T-helper 17 cell (primary cell): ENCODE measurements at places on chromosomes 4 and X.

DNA sequence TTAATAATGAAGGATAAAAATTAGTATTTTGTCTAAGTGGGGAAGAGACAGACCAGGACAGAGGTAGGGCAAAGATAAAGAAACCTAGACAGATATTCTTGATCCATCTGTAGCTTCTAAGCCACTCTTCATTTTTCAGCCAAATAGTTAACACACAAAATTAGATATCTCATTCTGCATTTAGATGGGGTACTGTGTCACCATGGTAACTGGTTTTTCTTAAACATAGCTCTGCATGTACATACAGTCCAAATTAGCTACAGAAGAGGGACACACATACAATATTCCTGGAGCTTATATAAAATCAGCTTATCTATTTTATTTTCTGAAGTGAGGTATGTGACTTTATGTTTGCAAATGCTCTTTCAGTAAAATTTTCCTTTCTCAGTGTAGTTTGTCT is 393.7 kb downstream of the PPP3CA start:
- no peak for DNase-seq

- no peak for DNase-seq
Observed at GRCh38 chr4:5854929-5855328, 38.0 kb downstream of the CRMP1 start.

DNA sequence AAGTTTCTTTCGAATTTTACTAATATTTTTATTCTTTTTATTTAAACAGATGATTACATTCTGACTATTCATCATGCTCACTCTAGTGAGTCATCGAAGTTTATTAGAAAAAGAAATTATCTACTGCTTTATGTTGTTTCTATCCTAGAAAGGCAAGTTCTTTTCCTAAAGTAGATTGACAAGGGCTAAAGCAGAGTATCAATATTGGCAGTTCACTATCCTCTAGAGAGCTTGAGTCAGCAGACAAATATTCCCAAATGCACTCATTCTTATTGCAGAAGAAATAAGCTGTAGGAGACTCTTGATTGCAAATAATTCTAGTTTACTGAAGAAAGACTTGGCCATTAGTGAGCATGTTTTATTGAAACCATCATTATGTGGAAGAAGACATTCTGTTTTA is 911.8 kb downstream of the CENPC start:
- DNase-seq, result no peak

- no peak for DNase-seq
Observed at GRCh38 chr4:111228396-111228795, 605.5 kb upstream of the PITX2 start.

DNA sequence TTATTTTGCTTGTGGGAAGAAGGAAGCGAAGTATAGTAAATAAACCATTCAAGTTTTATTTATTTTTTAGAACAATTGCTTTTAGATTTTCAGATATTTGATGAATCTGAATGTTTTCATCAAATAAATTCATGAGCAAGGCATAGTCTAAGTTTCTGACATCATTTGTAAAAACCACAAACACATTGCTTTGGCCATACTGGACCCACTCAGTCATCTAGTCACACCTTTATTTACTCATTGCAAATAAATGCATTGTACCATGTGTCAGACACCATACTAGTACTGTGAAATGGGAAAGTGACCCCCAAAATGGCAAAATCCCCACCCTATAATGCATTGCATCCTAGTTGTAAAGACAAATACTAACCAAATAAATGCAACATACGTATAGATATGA is 449.1 kb upstream of the SMIM31 start:
- no peak for DNase-seq

- DNase-seq, result no peak
Observed at GRCh38 chrX:37383313-37383712, 34.1 kb downstream of the PRRG1 start.

GRCh38 chr4:14908635-14909034 is 93.6 kb upstream of the CPEB2 start:
- DNase-seq, result no peak

GRCh38 chr4:13548059-13548983 is 4.0 kb upstream of the NKX3-2 start:
- no peak for DNase-seq

GRCh38 chr4:20253283-20253734 is 1.6 kb downstream of the SLIT2 start:
- no peak for DNase-seq

- no peak for DNase-seq
Observed at GRCh38 chr4:108060164-108060563, 70.5 kb downstream of the HADH start.
